ENCODE measurements at places on chromosomes 5 and 9. TPM values are rescaled to one million over a fixed set of nuclear protein-coding genes. Genes with fewer than 3 reads are reported as not detected.

The TRPM6 gene
- 1.5 TPM for total RNA-seq

The CETN3 gene
- total RNA-seq = 7.8 TPM

DNA sequence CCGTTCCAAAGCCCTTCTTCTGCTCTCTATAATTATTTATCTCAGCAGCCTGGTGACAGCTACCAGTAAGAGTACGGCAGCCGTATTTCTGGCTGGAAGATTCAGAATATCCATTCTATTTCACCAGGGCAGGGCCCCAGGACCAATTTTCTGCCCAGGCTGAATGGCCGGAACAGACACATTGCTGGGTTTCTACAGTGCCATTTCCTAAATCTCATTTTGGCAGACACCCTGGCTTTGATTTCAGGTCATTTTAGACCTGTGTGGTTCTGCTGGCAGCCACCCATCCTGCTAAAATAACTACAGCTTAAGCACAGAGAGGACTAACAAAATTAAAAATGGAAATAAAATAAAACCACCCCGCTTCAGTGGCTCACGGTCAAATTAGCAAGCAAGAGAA lies 95.0 kb downstream of the CRB2 start:
- DNase-seq = no peak

The ZNF879 gene
- total RNA-seq = 5.2 TPM

DNA sequence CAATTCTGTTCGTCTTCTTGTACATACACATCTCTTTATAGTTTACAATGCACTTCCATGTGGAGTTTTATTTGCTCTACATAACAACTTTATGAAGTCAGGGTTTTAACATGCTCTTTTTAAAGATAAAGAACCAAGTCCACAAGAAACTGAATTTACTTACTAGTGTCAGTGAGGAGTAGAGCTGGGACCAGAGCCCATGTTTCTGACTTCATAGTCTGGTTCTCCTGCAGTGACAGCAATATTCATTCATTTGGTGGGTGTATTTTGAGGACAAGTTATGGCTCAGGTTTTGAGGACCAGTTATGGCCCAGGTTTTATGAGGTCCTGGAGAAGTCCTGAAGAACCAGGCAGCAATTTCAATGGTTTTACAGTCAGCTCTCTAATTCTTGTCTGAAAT lies 481.9 kb upstream of the TNC start:
- no peak for DNase-seq

DNA sequence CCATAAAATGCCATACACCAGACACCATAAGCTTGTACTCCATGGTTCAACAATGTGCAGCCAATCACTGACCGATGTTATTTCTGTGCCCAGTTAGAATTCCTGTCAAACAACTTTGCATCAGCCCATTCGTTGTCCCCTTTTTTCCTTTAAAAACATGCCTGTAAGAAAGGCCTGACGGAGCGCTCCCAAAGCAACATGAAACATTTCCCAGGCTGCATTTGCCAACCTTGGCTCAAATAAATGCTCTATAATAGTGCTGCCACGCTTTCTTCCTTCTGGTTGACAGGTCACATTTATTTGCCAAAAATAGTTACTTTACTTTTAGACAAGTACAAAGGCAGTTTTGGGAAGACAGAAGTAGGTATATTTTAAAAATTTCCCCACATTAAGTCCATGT lies 735.6 kb upstream of the PTPRD start:
- no peak for DNase-seq

DNA sequence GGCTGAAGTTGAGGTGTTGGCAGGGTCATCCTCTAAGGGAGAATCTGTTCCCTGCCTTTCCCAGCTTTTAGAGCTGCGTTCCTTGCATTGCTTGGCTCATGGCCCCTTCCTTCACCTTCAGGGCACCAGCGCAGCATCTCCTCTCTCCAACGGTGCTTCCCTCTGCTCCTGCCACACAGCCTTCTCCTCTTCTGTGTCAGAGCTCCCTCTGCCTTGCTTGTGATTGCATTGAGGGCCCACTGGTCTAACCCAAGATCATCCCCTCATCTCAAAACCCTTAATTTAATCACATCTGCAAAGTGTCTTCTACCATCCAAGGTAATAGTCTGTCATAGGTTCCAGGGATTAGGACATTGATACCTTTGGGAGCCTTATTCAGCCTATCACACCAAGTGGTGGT lies 205.7 kb upstream of the TBCA start:
- DNase-seq = no peak

DNA sequence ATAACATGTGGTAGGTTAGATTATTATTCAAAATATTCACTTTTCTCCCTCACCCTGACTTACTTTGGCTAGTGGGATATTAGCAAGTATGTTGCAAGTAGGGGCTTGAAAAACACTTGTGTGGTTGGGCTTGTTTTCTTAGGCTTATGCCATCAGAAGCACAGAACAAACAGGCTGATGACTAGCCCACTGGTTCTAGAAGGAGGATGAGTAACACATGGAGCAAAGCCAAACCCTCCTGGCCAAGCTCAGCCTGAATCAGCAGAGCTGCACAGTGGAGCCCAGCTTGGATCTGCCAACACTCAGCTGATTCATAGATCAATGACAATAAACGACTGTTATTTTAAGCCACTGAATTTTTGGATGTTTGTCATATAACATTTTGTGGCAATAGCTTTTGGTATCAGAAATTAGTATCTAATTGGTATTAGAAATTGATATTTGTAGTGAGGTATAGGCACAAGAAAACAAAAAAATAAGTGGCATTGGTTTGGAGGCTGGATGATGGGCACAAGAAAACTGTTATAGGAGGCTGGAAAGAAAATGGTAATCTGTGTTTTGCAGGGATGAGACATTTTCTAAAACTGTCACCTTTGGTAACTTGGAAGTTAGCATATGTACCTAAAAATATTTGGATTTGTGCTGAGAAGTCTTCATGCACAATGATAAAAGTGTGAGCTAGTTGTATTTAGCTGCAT lies 46.1 kb upstream of the ZBED3 start:
- DNase-seq = peak; percentile 57

GRCh38 chr9:34456746-34457145 lies 1.6 kb downstream of the FAM219A start:
- no peak for DNase-seq

DNA sequence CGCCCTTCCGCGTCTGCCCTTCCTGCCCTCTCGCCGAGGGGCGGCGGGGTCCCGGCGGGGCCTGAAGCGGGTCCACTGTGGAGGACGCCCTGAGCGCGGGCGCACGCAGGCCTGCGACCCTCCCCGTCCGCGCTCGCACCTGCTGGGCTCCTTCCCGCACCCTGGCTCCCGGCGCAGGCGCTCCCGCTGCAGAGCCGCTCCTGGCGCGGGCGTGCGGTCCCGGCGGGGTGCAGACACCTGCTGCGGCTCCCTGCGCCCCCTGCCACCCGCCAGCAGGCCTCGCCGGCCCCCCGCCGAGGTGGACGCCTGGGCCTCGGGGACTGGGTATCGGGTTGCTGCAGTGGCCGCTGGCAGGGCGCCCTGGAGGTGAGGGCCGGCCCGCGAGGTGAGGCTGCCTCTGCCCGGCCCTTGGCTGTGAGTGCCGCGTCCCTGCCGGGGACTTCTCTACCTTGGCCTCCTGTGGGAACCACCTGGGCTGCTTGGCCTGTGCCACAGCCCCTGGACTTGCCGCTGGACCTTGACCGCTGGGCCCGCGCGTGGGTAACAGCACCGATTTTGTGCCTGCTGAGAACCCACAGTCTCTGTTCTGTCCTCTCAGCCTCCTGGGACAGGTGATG lies 627 bp downstream of the ARRDC1 start:
- DNase-seq = no peak

The CCNI2 gene
- not detected for total RNA-seq

- no peak for DNase-seq
Measured at GRCh38 chr5:37631939-37632338, 207.9 kb downstream of the GDNF start.

DNA sequence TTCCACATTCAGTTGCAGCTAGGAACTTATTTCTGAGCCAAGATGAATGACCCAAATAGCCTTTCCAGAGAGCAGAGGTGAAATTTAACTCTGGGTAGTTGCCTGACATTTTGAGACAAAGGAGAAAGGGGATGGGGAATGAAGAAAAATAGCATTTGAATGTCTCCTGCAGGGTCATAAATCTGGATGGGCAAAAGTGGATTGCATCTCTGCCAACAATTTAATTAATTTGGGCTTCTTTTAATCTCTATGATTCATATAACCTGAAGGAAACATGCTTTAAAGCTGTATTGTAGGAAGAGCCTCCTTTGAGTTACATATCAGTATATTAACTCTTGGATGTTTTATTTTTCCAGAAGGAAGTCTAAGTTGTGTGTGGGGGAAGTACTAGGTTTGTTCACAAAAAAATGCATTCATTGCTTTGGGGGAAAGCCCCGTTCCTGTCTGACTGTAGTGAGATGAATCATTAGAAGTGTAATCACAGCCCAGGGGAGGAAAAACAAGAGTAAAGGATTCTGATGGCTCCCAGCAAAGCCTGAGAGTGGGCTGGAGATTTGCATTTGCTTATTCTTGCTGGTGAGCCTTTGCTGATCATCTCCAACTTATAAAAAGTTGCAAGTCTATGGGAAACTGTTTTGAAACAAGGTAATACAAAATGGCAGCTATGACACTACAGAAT lies 133.0 kb upstream of the IQGAP2 start:
- no peak for DNase-seq

GRCh38 chr5:103066326-103066725 lies 53.6 kb downstream of the GIN1 start:
- no peak for DNase-seq
